Smooth muscle cell of the brain vasculature (primary cell): ENCODE measurements at places on chromosomes 12 and 14.

- DNase-seq: no peak
These were observed at the start of gene CD163 for GRCh38 chr12:7503686-7504415. Gene CD163 (minus strand): TSS chr12:7503777. CDS start chr12:7503690, 87 bp downstream.

GRCh38 chr14:33457617-33458016 is 493.3 kb downstream of the EGLN3 start:
- no peak for DNase-seq

GRCh38 chr14:54106661-54107377 is 150.2 kb upstream of the BMP4 start:
- no peak for DNase-seq

- DNase-seq: no peak
These were observed 392.0 kb downstream of the FUT8 start for GRCh38 chr14:65804439-65805112.

- no peak for DNase-seq
These were observed 47.8 kb downstream of the HECTD1 start for GRCh38 chr14:31159682-31160296.

DNA sequence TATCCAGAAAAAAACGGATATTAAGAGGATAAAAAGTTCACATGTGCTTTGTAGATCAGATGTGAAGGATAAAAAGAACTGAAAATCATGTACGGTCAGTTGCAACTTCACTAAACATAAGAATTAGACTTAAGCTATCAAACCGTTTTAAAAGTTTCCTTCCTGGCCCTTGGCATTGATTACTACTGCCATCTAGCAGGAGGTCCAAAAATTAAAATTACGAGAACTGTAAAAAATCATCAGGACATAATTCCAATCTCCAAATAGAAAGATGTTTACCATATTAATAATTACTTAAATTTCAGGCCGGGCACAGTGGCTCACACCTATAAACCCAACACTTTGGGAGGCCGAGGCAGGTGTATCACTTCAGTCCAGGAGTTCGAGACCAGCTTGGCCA is 7.9 kb downstream of the WDR89 start:
- no peak for DNase-seq

- DNase-seq: no peak
These were observed 70.0 kb upstream of the SRSF5 start for GRCh38 chr14:69696633-69697557.

DNA sequence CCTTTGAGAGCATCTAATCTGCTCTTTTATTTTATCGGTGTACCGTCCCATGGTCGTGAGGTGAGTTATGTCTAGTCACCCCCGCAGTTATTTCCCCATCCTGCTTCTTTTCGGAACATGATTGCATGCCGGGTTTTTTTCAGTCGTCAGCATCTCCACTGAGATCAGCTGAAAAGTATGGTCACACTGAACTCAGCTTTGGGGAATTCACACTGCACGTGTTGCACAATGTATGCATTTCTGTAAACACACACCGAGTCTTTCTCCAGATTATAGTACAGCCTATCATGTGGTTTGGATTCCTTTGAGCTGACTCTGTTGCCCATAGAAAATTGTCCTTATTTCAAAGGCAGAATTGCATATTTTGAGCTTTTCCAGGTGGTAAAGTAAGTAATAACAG is 24.6 kb downstream of the PLXNC1 start:
- peak; percentile 43 for DNase-seq

DNA sequence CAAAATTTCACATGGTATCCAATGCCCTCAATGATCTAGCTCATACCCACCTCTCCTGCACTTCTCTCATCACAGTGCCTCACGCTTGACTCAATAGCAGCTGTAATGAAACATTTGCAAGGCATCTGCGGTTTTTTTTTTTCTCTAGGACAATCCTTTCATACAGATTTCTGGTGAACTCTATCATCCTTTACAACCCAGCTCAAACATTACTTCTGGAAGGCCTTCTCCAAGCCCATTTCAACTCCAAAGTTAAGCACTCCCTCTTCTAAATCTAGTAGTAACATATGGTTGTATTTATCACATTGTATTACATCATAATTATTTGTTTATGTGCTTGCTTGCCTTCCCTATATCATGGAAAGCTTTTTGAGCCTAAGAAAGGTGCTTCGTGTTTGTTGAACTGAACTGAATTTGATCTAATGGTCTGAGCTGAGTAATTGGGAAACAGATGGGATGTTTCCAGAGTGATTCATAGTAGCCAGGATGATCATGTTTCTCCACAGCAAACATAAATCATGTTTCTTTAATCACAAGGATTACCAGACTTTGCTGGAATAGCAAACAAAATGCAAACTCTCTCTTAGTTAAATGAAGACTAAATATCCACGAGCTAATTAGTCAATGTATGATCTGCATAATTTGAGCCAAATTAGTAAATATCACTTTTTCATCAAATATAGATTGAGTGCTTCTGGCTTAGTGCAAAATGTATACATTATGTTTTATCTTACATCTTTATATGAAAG is 14.3 kb downstream of the CFL2 start:
- DNase-seq: peak; percentile 62

- no peak for DNase-seq
These were observed 69.0 kb upstream of the CLMN start for GRCh38 chr14:95388699-95389098.

GRCh38 chr12:47561746-47562145 is 144.1 kb downstream of the RPAP3 start:
- no peak for DNase-seq

DNA sequence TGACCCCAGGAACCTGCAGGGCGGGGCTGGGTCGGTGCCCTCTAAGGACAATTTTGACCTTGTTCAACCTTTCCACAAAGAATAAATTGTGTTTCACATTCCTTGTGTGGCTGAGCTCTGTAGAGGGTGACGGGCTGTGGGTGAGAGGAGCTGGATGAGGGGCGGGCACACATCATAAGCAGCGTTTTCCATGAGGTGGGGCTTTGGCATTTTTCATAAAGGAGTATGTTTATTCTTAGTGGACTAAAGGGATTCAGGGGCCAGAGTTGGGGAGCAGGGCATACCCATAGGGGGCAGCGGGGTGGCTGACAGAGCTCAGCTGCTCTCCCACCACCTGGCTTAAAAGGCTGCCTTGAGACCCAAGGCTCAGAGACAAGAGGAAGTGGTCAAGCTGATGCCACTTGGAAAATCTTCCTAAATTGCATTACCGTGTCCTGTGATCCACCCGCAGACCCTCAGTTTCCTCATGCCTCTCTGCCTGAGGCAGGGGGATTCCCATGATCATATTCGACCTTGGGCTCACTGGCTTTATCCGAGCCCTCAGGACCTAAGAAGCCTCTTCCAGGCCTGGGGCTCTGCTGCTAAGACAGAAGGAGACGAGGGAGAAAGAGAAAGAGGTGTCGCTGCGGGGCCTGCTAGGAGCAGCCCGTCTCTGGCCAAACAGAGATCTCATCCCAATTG is 11.4 kb downstream of the MMP14 start:
- DNase-seq: no peak

DNA sequence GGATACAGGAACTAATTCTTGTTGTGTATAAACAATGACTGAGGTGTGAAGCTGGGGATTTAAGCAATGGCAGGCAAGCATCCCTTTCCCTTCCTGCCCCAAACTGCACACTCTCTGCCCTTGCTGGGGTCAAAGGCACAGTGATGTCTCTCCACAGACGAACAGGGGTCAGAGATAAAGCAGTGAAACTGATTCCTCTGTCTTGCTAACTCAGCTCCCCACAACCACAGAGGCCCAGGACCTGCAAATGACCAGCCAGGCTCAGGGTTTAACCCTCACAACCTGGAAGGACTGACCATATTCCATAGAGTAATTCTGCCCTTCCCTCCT is 67.2 kb downstream of the CCDC88C start:
- no peak for DNase-seq

DNA sequence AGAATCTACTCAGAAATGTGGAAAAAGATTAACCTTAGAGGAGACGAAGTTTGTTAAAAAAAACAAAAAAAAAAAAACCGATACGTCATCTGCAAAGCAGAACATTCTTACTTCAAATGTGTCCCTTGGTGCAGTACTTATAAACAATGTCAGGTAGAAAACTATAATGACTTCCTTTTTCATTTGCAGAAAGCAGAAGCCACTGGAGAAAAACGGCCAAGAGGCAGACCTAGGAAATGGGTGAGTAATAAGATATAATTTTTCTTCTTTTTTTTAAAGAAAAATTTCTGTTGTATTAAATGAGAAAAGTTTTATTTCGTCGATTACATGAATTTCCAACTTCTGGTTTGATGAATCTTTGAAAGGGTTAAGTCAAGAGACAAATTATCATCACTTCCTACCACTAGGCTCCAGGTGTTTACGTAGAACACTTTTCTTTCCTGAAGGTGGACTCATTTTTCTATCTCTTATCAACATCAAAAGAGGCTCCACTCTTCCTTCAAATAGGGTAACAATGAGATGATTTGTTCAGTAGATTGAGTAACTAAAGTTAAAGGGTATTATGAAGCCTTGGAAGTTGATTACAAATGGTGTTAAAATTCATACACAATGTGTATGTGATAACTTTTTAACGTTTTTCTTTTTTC is 14.2 kb downstream of the HMGA2 start:
- no peak for DNase-seq

DNA sequence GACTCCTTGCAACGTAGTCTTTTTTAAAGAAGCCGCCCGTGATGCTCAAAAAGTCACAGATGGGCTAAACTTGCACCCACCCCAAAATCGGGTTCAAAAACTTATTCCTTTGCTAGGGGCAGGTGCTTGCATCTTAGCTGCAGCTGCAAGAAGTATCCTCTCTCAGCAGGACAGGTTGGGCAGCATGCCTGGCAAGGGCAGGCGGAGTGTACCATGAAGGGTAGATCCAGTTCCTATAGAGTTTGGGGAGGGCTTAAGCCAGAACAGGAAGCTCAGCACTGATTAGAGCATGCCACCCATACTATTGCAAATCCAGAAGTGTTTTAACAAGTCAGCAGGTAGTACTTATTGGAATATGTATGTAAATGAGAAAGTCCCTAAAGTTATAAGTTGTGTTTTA is 48.7 kb downstream of the CPM start:
- DNase-seq: no peak

DNA sequence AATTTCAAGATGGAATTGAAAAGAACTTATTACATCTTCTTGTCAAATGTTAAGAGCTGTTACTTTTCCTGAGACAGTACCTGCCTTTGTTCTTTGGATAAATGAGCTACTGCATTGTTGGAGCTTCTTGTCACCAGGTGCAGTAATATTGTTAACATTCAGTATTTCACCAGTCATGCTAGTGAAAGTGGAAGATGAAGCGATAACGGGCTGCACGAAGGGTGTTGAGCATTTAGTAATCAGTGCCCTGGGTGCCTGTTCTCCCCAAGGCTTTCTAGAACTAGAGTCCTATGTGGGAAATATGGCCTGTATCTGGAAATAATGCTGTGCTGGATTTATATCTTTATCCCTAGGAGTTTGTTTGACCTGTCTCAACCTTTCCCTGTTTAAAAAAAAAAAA is 83.2 kb downstream of the PPP2R5C start:
- no peak for DNase-seq

DNA sequence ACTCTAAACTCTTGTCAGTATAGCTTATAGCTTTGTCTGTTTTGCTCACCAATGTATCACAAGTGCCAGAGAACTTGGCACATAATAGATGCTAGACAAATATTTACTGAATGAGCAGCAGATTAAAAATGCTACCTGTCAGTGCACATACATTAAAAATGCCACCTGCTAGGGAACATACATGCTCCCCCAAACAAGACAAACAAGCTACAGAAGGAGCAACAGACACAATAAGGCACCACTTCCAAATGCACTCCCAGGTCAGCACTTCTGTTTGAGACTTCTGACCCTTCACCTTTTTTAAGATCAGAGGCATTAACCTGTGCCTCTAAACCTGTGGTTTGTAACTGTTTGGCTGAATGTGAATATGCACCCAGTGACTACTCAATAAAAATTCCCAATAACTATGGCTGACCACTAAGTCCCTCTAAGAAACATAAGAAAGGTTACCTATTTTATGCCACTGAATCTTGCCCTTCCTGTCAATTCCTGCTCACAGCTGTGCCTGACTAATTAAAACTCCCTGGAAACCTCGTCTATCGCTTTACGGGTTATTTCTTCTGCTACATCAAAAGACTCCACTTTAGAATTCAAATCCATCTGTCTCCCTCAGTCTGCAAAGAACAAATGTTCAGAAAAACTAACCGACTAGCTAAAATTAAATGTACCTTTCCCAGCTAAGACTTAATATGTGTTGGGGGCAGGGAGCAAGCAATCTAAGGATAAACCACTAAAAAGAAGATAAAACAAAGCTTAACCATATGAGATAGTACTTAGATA is 41.0 kb downstream of the HECTD4 start:
- DNase-seq: no peak

DNA sequence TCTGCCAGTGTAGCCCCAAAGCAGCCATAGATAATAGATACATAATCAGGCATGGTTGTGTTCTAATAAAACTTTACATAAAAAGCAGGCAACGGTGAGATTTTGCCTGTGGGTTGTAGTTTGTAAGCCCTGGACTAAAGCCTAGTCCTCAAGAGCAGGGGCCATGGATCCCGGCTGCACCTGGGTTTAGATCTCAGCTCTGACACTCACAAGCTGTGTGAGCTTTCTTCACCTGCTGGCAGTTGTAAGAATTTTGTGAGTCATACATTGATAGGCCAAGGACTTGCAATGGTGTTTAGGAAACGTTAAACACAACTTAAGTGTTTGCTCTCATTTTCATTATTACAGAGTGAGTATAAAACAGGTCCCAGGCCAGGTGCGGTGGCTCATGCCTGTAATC is 395.8 kb upstream of the TBX3 start:
- DNase-seq: no peak

GRCh38 chr14:98925354-98926040 is 346.5 kb downstream of the BCL11B start:
- no peak for DNase-seq

DNA sequence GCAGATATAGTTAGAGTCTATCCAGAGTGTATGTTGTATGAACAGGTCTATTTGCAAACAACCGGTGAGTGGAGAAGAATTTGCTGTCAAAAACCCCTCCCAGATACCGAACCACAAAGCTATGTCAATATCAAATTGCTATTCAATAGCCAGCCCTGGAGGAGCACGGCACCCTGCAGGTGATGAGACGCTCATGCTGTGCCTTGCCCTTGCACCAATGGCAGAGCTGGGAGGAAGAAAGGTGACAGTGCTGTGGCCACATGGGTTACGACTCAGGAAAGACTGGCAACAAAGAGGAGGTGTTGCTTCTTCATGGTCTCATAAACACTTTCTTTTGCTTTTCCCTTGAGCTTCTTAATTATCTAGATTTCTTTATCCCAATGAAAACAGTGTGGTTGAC is 55.7 kb downstream of the PAX9 start:
- no peak for DNase-seq

DNA sequence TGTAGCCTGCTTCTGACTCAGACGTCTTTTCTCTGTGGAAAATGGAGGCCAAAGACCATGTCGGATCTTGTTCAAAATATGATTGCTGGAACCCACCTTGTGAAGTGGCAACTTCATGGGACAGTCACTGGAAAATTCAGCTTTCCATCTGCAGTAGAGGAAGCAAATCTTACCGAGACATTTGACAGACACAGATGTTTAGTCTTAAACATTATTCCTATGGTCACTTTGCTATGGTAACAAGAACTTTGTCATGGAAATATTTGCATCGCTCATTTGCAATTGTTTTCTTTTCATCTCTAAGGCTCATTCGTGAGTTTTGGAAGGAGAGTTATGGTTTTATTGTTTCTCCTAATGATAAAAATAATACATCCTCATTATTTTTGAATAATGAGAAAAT is 98.3 kb upstream of the HIF1A start:
- DNase-seq: no peak

- DNase-seq: no peak
These were observed 131.1 kb upstream of the SLC38A2 start for GRCh38 chr12:46503637-46504175.
